ENCODE measurements at places on chromosomes 13 and 19. TPM values are rescaled to one million over a fixed set of nuclear protein-coding genes. Genes with fewer than 3 reads are reported as not detected.

The KIR3DL1 gene
- not detected for total RNA-seq

The FLT3 gene
- total RNA-seq, result not detected

- DNase-seq, result no peak
Measured at GRCh38 chr19:44112802-44113137, 429 bp upstream of the ZNF225 start.

DNA sequence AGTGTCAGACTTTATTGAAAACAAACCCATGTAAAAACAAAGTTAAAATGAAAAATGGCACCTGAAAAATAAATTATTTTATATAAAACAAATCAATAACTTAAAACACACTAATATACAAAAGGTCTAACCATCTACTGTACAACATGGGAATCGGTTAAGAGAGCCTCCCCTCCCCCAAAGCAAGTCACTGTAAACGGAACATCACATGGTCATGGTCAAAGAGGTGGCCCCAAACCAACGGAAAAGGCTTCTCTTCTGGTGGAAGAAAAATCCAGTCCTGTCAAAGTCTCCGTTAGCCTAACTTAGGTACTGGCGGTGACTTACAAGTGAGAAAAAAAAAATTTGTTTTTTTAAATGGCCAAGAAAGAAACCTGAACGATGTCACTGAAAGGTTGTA is 15.7 kb upstream of the TIMM44 start:
- no peak for DNase-seq

The ERFL gene
- total RNA-seq, result 0.17 TPM

GRCh38 chr13:19663416-19663979 is 30.0 kb downstream of the MPHOSPH8 start:
- no peak for DNase-seq

The UBE2L5 gene
- not detected for total RNA-seq

GRCh38 chr13:20882206-20882605 is 20.3 kb downstream of the XPO4 start:
- DNase-seq, result no peak

GRCh38 chr19:45863840-45864628 is at the start of gene FOXA3:
Gene FOXA3 (plus strand): TSS chr19:45864326. CDS start chr19:45864457, 131 bp downstream.
- peak; percentile 73 for DNase-seq

GRCh38 chr19:7564866-7565265 is 29.3 kb downstream of the PNPLA6 start:
- no peak for DNase-seq

The CABP5 gene
- total RNA-seq, result not detected

The KLK10 gene
- total RNA-seq, result 2.2 TPM

DNA sequence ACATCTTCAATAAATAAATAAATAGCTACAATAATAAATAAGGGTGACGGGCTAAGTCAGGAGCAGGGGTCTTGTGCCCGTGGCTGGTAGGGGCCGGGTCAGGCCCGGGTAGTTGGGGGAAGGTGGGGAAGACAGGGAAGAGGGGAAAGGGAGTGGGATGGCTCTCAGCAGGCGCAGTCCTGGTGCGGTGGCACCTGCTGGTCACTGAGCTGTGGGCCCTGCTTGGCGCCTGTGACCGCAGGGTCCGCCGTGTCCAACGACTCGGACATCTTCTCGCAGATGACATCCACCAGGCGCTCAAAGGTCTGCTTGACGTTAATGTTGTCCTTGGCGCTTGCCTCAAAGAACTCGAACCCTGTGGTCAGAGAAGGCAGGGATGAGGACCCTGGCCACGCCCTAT is 4.3 kb downstream of the MPV17L2 start:
- no peak for DNase-seq

DNA sequence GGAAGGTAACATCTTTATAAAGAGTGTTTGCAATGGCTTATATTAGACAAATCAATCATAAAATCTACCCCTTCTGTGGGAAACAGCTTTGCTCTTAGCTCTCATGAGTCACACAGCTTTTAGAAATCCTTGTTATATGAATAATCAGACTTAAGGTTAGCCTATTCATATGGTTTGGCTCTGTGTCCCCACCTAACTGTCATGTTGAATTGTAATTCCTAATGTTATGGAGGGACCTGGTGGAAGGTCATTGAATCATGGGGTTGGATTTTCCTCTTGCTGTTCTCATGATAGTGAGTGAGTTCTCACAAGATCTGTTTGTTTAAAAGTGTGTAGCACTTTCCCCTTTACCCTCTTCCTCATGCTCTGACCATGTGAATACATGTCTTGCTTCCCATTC is 704.2 kb upstream of the KLHL1 start:
- DNase-seq, result no peak

- no peak for DNase-seq
Measured at GRCh38 chr19:8017808-8018207, 12.4 kb upstream of the ELAVL1 start.

Data from type B pancreatic cell (in vitro differentiated cells).